Motor neuron (in vitro differentiated cells): ENCODE measurements at places on chromosomes 13 and 19.

DNA sequence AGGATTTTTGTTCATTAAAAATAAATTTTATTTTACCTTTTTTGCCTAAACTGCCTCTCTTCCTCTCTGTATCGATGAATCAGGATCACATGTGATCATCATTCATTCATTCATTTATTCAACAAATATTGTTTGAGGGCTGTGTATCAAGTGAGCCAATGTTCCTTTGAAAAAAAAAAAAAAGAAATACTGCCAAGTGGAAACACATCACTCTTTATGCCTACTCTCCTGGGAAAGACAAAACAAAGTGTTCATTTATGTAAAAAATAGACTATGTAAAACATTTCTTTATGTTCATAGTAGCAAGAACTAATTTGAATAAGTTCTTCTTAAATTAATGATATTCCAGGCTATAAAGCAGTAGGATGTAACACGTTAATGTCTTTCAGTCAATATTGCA lies 233.1 kb downstream of the POSTN start:
- ATAC-seq: no peak

DNA sequence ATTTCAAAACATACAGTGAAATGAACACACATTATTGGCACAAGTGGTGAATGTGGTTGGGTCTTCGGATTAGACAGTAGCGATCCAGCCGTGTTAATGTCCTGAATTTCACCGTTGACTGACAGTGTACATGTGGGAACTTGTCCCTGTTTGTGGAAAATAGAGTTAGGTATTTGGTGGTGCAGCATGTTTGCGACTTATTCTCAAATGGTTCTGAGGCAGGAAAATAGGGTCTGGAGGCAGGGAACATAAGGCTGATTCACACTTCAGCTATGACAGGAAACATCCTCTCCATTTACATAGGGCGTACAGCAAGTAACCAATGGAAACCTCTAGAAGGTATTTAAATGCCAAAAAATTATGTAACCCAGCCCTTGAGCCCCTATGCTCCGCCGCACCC lies 4.2 kb downstream of the LGALS7B start:
- no peak for ATAC-seq

DNA sequence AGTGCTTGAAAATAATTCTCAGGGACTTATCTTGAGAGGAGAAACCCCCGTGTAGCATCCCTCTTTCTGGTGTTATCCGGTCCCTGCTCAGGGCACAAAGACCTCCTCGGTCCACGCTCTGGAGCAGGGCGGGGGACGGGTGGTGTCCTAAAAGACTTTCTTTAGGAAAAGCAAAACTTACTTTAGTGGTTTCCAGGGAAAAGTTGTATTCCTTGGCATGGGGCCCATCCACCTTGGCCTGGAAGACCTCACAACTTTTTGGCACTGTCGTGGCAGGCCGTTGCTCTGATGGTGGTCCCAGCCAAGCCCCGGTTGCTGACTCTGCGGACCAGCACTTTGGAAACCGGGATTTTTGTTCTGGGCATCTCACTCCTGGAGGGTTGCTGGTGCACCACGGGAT lies 2.7 kb downstream of the AMER2 start:
- ATAC-seq: no peak

DNA sequence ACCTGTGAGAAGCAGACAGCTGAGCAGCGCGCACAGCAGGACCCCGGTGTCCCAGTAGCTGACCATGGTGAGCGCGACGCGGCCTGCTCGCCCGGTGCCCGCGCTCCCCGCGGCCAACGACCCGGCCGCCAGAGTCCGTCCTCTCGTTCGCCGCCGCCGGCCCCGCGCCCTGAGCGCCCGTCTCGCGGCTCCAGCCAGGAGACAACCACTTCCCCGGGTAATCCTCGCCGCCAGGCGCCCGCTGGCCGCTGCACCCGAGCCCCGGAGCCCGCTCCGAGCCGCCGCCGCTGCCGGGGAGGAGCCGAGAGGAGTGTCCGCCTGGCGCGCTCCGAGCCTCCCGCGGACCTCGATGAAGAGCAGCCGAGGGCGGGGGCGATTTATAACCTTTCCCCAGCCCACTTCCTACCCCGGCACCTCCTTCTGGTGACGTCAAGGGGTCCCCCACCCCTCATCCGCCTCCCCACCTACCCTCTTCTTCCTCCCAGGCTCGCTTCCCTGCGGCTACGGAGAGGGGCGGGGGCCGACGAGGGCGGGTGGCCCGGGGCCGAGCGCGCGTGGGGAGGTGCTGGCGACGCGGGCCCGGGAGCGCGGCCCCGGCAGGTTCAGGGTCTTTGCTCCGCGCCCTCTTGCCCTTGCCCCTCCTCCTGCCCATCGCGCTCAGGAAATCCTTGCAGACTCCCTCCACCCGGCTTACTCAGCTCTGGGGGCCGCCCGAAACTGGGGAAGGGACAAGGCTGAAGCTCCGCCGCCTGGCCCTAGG lies at the start of gene FLT1:
Gene FLT1 (minus strand): TSS at position 351 of the 760 bp plus-strand sequence. CDS start 285 bp downstream, at position 66.
- peak; percentile 69 for ATAC-seq

DNA sequence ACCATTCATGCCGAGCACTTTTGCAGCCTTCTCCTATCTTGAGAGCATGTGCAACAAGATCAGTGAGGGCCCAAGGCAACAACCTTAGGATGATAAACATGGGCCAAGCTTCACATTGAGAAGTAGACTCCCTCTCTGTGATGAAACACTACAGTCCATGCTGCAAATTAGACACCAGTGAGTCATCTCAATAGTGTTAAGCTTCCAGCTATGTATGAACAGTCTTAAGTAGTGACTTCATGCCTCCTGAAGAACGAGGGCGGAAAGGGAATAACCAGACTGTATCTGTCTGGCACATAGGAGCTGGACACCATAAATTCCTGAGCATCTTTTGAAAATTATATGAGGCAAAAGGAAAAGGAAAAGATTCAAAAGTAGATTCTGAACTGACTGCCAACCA lies 309.9 kb upstream of the SLITRK1 start:
- ATAC-seq: no peak

GRCh38 chr13:72653506-72653905 lies 73.9 kb downstream of the MZT1 start:
- no peak for ATAC-seq

GRCh38 chr13:47457626-47458025 lies 543.4 kb downstream of the SUCLA2 start:
- ATAC-seq: no peak

DNA sequence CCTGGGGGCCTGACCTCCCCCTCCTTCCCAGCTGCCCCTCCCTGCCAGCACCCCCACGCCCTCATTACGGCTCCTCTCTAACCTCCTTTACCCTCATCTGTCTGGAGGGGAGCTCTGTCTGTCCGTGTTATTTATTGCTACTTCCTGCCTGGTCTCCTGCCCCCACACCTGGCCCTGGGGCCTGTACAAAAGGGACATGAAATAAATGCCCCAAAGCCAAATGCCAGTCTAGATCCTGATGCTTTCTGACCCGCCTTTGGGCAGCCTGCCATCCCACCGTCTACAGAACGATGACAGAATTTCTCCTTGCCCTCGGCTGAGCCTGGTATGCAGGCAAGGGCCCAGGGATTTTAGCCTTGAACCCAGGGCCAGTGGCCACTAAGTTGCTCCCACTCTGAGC lies 15.4 kb upstream of the CD22 start:
- no peak for ATAC-seq

DNA sequence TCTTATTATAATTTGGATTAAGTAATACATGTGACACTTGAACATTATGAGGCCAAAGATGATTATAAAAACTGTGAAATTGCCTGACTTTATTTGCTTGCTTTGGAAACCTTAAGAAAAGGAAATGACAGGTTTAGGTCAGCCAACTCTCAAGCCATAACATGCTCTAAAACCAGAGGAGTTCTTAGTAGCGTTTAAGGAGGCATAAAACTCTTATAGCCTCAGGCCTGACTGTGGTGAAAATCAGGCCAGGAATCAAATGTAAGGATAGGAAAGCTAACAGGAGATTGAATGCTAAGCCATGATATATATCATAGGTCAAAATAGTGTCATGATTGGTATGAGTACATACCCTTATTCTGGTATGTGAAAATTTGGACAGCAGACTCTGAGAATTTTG lies 1142.4 kb upstream of the MIR17HG start:
- no peak for ATAC-seq

DNA sequence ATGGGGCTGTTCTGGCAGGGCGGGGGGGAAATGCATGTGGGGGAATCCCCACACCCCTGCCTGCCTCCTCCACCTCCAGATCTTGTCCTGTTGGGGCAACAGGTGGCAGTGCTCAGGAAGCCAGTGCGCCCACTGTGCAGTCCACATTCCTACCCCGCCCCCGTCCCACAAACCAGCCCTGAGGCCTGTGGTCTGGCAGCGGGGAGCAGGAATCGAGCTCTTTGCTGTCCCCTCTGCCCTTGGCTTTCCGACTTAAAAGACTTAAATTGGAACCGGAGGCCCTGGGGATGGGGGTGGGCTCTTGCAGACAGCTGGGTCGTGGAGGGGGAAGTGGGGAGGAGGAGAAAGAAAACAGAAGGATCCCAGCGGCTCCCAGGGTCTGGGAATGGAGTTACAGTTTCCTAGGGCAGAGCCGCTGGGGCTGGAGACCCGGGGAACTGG lies 4.3 kb downstream of the NANOS3 start:
- no peak for ATAC-seq

DNA sequence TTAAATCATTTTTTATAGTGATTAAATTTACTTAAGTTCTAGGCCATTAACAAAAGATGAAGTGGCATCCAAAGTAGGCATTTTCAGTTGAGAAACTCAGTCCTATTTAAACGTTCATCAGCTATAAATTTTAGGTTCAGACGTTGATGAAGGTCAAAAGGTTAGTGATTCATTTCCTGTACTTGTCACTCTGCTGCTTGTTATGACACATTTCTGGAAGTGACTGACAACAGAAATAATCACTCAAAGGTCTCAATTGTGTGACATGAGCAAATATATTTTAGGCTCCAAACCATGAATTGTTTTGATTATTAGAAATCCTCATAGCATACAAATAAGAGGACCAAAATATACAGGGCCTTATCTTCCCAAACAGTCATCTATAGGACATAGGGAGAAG lies 10.3 kb upstream of the EDNRB start:
- no peak for ATAC-seq

DNA sequence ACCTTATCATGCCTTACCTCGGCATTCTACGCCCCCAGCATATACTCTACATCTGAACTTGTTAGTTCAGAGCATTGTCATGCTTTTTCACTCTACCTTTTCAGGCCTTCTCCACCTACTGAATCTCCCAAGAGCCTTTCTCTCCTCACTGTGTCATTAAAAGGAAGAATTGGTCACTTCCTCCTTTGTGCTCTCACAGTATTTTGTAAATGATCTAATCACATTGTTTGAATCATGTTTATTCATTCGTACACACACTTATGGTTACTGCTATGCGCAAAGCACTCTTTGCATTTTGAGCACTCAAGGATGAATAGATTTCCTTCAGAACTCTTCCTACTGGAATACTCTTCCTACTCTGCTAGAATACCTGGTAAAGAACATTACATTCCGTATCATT lies 15.8 kb upstream of the ELF1 start:
- peak; percentile 51 for ATAC-seq

DNA sequence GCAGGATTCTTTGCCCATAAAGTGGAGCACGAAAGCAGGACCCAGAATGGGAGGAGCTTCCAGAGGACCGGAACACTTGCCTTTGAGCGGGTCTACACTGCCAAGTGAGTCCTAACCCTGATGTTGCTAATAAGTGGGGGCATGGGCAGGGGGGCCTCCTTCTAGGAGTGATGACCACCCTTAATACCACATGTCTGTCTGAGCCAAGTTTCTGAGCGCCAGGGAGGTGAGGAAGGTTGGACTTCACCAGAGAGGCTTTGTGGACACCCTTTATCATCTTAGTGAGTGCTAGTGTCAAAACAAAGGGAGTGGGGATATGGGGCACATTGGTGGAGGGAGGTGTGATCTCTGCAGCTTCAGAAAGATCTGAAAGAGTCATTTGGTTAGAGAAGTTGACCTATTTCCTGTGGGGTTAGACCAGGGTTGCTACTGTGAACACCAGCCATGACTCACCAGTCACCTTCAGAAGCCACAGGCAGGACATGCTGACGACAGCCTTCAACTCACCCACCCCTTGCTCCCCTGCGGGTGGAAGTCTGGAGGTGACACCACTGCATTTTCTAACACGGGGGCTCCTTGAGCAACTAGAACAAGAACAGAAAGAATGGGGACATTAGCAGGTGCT lies 8.8 kb downstream of the ALOX5AP start:
- ATAC-seq: no peak

GRCh38 chr19:19232261-19232721 lies 20.5 kb downstream of the NCAN start:
- no peak for ATAC-seq

DNA sequence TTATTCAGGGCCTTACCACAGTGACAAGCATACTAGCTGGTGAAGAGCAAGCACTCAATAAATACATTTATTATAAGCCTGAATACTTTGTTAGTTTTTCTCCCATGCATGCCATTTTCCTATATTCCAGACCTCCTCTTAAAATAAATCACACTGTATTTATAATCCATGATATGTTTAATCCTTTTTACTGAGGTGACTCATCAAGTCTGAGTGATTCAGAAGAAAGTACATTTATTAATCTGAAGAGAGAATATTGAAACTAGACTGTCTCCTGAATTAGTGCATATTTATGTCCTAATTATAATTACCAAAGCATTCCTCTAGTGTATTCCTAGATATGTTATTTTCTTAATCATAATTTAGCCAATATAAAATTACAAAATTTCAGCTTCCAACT lies 323.3 kb downstream of the NALCN start:
- peak; percentile 49 for ATAC-seq

DNA sequence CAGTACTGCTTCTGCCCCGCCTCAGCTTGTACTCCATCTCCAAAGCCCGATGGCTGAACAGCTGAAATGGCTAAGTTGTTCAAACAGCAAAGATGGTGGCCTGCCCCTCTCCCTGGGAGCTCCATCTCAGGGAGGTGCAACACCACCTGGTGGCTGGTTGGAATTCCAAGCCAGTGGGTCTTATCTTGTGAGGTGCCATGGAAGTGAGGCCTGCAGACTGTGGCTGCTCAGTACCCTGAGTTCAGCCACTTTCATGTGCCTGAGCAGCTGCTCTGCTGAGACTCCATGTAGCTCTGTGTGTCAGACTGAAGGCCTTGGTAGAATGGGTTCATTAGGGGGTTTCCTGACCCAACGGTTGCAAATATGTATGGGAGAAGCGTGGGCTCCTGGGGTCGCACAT lies 67.3 kb upstream of the SPRY2 start:
- ATAC-seq: no peak

- no peak for ATAC-seq
These were observed 201.9 kb downstream of the RFC3 start for GRCh38 chr13:34019870-34020269.

- no peak for ATAC-seq
These were observed 3.1 kb downstream of the ZBTB7A start for GRCh38 chr19:4063369-4064148.

DNA sequence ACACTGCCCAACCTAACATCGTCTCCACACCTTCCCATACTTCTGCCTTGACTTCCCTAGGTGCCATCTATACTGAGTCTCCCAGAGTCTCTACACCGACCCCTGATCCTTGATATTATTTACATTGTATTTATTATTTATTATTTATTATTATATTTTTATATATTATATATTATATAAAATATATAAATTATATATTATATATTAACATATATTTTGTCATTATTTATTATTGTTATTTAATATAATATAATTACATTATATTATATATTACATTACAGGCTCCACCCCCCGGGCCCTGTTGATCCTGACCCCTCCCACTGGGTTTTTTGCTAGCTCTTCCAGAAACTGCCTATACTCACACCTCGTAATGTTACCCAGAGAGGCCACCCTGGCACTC lies 18.4 kb upstream of the TOMM40 start:
- ATAC-seq: no peak
